RPMI8226 (cell line): ENCODE measurements at places on chromosomes 7 and 10.

DNA sequence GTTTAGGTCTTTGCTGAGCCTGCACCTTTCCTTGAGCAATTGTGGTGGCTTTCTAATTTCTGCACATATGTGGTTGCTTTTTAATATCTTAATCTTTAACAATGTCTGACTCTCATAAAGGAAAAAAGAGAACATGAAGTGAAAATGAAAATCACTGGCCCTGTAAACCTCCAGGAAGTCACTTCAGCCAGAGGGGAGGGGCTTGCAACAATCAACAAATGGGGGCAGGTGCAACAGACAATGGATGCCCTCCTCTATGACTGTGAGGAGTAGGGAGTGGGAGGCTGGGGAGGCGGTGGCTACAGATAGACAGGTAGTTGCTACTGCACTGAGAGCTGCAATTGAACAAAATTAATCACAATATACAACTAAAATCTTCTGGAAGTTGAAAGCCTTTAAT, 1377.4 kb downstream of the XPNPEP1 start:
- no peak for DNase-seq

DNA sequence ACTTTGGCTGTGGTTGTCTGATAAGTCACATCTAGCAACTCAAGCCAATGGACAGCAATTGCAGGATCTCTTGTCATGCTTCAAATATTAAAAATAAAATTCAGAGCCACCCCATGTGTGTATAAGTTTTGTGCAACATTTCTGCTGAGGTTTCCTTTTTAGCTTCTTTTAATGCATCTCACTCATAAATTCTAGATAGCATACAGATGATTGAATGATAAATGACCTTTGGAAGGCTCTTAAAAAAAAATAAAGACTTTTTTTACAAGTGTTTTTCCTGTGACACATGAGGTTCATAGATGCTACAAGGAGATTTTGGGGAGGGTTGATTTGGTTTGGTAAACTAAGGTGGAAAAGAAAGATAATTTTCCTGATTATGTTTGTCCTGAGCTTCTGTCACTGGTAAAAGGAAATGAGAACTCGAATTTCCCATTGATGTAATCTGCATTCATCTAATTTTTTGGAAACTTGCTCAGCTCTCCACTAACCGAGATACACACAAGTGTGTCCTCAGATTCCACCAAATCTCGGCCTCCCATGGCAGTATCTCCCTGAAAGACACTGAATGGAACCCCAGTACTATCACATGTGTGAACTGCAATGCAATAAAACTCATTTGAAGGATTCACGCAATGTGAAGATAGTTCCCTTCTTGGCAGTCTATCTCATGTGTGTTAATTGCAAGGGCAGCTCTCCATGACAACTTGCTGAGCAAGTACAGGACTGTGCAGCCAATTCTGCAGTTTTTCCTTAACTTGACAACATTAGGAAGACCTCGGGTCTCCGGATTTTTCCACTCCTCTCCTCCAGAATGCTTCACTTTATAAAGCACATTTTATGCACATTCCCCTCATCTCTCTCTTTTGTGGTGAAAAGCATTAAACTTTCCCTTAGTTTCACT, 185.4 kb upstream of the PFKP start:
- DNase-seq: no peak

DNA sequence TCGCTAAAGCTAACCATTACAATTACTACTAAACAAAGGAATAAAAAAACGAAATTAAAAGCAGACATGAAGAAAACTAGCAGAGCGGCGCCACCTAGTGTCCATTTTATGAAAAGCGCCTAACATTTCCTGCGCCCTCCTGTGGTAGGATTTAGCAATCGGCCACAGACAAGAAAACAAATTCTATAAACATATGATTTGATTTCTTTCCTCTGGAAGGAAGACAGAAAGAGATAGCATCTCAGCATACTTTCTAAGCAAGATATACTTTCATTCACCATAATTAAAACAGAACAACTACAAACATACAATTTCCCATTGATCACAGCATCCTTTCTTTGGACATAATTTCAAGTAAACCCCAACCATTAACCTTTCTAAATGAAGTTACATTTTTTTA, 337.7 kb upstream of the NPVF start:
- peak; percentile 65 for DNase-seq

DNA sequence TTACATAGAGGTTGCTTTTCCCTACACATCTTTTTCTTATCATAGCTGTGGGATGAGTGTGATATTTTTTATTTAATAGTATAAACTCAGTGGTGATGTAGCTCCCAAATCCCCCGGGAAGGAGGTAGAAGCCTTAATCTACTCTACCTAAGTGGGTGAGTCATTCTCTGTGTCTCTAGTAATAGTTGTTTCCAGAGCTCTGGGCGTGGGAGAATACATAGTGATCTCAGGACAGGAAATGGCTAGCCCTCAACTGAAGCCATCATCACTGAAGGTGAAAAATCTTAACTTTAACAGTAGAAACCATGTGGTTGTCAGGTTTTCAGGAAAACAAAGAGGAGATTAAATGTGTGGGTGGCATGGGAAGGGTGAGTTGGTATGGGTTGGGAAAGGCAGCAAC, 278.4 kb downstream of the ANKRD30A start:
- DNase-seq: no peak

DNA sequence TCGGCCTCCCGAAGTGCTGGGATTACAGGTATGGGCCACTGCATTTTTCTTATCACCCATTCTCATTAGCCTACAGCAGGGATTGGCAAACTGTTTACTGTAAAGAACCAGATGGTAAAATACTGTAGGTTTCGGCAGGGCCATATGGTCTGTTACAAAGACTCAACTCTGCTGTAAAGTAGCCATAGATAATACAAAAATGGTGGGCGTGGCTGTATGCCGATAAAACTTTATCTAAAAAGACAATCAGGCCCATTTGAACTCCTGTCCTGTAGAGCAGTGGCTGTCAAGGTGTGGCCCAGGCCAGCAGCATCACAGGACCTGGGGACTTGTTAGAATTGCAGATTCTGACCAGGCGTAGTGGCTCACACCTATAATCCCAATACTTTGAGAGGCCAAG, 134.3 kb downstream of the CUX1 start:
- DNase-seq: no peak

GRCh38 chr7:80088705-80089104, 45.9 kb upstream of the GNAI1 start:
- DNase-seq: no peak

DNA sequence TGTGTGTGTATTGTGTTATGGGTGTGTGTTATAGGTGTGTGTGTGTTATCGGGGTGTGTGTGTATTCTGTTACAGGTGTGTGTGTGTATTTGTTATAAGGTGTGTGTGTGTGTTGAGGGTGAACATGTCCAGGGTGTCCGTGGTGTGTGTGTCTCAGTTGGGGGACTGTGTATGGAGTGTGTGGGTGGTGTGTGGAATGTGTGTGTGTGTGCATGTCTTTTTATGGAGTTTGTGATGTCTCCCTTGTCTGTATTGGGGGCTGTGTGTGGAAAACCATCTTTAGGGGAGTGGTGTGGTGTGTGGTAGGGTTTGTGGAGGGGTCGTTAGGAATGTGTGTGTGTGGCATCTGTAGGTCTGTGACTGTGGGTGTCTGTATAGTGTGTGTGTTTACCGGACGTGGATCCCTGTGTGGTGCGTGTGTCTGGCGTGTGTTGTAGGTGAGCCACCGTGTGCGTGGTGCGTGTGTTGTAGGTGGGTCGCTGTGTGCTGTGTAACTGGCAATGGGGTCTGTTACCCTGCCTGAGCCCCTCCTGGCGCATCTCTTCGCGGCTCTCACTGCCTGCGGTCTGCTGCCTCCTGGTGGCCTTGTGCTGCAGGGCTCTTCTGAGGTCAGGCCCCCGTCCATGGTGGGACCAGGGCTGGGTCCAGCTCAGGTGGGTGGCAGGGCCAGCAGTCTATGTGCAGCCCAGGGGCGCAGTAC, 61.7 kb downstream of the PALD1 start:
- DNase-seq: no peak

- no peak for DNase-seq
Observed at GRCh38 chr10:119333146-119333792, 125.9 kb downstream of the GRK5 start.

- no peak for DNase-seq
Observed at GRCh38 chr7:157375410-157375809, 38.6 kb downstream of the DNAJB6 start.

DNA sequence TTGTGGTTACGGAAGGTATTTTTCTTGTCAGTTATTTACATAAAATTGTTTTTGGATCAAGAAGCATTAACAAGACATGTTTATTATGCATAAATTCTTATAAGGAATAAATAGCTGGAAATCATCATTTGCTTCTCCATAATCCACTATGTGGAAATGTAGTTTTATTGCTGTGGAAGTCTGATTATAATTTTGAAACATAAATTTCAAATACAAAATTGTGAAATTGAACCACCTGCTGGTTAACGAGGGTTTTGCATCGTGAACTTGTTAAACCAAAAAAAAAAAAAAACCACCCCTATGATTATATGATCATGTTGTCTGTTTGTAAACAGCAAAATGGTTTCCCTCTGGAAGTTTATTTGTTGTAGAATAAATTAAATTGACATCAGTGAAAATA, 25.9 kb downstream of the ABRAXAS2 start:
- peak; percentile 13 for DNase-seq

GRCh38 chr10:50286517-50286916, 35.2 kb upstream of the ASAH2 start:
- no peak for DNase-seq

- DNase-seq: no peak
Observed at GRCh38 chr10:123270221-123270620, 116.0 kb downstream of the BUB3 start.

DNA sequence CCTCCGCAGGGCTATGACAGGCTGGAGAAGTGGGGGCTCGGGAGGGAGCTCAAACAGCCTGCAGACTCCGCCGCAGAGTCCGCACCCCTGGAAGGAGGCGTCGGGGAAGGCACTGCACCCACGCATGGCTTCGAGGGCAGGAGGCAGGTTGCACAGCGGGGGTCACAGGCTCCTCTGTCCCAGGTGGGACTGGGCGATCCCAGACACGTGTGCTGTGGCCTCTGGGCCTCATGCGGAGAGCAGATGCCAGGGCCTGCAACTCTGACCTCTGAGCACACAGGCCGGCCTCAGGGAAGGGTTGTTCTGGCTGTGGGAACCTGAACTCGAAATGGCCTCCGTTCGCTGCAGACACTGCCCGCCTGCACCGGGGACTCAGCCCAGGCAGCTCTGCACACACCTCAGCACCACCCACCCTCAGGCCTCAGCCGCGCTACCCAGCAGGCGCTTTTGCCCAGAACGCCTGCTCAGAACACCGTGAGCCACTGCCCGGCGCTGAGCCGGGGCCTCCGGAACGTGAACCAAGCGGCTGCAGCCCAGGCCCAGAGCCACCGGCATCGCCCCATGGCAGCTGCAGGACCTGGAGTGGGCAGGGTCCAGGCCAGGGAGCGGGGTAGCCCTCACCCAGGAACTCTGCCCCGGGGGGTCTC, 71.8 kb upstream of the ADGRA1 start:
- DNase-seq: no peak

DNA sequence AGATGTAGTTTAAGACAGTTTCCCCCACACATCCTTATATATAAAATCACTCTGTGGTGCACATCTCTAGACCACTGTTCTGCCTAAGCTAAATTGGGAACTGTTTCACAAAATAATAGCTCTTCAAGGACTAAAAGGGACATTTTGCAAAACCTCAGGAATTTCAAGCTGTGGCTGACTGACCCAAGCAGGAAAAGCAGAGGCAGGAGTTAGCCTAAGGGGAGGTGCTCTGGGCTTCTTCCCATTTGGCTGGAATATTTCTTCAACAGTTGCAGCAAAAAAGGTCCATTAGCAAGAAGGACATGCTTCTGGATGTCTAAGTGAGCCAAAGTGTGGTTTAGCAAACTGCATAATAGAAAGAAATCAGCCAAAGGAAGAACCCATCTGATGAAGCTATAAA, 551.2 kb upstream of the ANKRD30A start:
- no peak for DNase-seq

GRCh38 chr10:35592441-35592840, 12.7 kb upstream of the GJD4 start:
- DNase-seq: no peak

DNA sequence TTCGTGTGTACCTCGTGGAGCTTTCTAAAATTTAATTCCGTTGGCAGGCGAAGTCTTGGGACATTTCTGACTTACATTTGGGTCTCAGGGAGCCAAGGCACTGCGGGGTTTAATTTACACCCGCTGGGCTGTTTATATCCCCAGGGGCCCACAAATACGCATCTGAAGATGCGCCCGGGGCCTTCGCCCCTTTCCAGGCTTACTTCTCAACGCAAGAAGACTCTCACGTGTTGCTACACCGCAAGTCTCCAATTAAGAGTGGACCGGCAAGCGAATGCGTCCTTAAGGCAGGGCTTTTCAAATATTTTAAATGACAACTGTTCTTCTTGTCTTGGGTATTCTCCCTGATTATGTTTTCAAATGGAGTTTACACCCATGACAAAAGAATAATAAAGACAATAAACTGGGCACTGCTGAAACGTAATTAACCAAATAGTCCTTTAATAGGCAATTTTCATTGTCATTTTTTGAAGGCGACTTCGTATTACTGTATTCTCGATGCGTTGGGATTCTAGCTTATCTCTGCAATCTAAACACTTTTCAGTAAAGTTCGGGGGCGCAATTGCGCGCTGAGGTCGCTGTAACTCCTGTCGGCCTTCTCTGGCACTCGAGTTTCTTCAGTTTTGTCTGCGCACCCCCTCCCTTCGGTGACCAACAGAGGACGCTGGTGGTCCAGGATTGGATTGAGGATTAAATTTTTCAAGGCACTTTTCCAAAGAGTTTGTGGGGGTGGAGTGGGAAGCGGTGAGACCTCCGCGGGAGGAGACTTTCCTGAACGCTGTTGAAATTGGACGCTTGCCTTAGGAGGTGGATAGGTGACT, 837 bp upstream of the IGFBP3 start:
- peak; percentile 75 for DNase-seq

DNA sequence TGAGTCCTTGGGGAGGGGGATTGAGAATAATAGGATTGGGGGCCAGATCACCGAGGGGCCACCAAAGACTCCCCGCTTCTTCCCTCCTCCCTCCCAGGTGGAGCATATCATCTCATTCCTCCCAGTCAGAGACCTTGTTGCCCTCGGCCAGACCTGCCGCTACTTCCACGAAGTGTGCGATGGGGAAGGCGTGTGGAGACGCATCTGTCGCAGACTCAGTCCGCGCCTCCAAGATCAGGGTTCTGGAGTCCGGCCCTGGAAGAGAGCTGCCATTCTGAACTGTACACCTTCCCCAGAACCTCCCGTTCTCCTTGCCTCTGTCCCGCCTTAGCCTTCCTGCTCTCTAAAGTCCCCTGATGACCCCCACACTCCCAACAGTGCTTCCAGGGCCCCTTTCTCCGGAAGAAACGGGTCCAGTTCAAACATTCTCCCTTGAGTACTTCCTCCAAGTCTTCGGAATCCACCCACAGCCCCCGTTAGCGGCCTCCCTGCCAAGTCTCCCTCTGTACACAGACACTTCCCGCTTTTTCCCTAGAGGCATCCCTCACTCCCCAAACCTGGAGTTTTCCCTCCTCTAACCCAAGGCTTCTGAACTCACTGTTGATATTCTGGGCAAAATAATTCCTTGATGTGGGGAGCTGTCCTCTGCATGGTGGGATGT, 4.1 kb downstream of the FBXO24 start:
- DNase-seq: no peak

DNA sequence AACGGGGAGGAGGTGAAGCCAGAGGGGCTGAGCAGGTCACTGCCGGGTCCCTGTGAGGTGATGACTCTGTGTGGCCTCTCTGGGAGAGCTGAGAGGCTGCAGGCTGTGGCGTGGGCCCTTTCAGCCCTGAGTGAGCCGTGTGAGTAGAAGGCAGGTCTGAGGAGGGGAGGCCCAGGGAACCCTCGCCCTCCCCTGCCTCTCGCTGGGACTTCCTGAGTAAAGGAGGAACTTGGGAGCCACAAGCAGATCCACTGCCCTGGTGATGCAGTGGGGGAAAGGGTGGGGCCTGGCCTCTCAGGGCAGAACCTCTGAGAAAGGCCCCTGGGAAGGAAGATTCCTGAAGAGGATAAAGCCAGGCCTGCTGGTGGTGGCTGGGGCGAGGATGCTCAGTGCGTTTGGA, 22.8 kb downstream of the EEPD1 start:
- no peak for DNase-seq
